ENCODE measurements at places on chromosomes 11 and 22.

GRCh38 chr11:46728659-46729040 is 9.6 kb downstream of the F2 start:
- DNase-seq: no peak

DNA sequence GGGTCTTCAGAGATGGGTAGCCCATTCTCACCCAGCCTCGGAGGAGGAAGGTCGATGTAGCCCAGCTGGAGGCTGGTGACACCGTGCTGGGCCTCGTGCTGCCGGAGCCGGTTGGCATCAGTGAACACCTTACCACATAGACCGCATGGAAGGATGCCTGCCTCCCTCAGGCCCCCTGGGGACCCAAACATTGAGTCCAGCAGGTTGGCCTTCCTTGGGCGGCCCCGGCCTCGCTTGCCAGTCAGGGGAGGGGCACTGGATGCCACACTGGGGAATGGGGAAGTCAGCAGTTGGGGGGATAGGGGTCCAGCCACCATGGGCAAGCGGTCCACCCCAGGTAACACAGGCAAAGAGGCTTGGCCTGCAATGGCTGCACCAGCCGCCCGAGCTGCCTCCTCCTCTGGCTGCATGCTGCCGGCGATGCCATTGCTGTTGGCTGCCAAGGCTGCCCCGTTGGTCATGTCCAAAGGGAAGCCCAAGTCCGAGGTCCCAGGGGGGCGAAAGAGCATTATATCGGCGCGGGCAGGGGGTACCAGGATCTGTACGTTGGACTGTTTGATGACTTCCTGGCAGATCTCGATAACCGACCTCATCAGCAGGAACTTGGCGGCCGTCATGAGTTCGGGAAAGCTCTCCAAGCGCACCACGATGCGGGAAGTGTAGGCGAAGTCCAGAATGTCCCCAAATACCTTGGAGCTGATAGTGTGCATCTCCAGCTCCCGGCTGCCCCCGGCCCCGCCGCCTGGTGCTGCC is 1.4 kb downstream of the PATZ1 start:
- DNase-seq: no peak

GRCh38 chr22:44608597-44609399 is 93.2 kb upstream of the PRR5 start:
- no peak for DNase-seq

- DNase-seq: no peak
Measured at GRCh38 chr11:74691755-74692154, 39.5 kb downstream of the CHRDL2 start.

GRCh38 chr11:69873166-69874077 is 54.2 kb upstream of the FGF3 start:
- no peak for DNase-seq

GRCh38 chr22:39475902-39476301 is 19.1 kb downstream of the MGAT3 start:
- no peak for DNase-seq

DNA sequence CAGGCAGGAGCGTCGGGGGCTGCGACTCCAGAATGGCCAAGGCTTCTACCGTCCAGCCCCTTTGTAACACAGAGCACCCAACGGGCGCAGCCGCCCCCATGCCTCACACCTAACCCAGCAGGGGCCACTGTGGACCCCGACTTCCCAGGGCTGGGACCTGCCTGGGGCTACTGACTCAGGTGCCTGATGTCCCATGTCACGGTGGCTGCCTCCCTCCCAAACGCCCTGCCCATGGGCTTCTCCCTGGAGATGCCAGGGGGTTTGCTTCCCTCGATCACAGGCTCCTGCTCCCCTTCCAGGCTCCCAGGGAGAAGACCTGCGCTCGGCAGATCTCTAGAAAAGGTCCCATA is 84.0 kb downstream of the MYEOV start:
- no peak for DNase-seq

- no peak for DNase-seq
Measured at GRCh38 chr22:46841522-46841921, 79.1 kb downstream of the TBC1D22A start.

- DNase-seq: no peak
Measured at GRCh38 chr11:124928942-124929665, 6.7 kb downstream of the HEPACAM start.

GRCh38 chr11:74006743-74007304 is 2.1 kb downstream of the UCP3 start:
- DNase-seq: no peak

DNA sequence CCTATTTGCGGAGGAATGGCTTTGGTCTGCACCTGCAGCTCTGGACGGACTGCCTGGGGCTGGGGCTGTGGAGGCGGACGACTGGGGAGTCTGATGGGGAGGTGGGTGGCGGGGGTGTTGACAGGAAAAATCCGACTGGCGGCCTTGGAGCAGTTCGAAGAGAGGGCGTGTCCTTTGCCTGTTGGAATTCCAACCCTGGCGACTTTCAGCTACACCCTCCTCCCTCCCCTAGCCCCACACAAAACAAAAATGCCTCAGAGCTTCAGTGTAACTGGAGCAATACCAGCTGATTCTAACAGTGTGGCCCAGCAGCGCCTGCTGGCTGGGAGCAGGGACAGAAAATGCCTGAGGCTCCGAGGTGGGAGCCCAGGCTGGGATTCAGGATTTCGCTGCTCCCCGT is 85.4 kb downstream of the ATXN10 start:
- no peak for DNase-seq

DNA sequence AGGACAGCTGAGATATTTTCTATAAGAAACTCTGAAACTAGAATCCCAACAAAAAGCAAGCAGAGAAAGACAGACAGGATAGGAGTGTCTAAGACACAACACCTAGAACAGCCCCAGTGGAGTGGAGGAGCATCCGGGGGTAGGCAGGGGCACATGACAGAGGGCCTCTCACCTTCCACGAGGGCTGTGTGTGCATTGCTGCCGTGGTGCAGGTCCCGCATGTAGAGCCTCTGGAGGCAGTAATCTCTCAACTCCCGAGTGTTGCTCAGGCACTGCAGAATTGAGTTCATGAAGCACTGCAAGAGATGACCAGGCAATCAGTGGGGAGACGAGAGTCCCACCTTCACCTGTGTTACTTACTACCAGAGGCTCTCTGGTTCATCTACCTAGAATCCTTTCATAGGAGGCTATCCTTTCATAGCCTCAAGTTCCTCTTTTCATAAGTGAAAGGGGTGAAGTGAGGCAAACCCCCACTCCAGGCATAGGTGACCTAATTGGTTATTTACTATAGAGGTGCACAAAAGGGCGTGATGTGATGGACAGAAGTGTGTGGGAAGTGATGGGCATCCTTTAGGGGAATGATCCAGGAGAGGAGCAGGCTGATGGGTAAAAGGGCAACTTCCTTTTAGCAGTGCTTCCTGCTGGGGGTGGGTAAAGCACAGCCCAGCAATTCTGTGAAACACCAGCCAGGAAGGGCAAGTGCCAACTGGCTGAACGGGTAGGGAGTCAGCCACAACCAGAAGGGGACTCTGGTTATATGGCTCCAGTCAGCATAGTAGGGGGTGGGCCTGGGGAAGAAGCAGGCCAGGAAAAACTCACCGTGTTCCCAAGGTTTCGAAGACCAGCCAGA is 13.1 kb upstream of the MFRP start:
- no peak for DNase-seq

Data from 8988T (cell line).